ENCODE measurements at places on chromosomes 6 and 20.
A peak's percentile ranks its signal among the peaks of the same experiment; 100 is the strongest.

GRCh38 chr6:137877113-137877512 is 10.1 kb downstream of the TNFAIP3 start:
- peaks cover 21% of the 10 kb centered on the region for H3K36me3 ChIP-seq
- no peak for DNase-seq
- H3K4me3 ChIP-seq, result no peak overlapping the region
- no peak overlapping the region for H3K27ac ChIP-seq
- H3K4me1 ChIP-seq, result peaks cover 12% of the 10 kb centered on the region
- H3K27me3 ChIP-seq, result no peaks in the 10 kb centered on the region

DNA sequence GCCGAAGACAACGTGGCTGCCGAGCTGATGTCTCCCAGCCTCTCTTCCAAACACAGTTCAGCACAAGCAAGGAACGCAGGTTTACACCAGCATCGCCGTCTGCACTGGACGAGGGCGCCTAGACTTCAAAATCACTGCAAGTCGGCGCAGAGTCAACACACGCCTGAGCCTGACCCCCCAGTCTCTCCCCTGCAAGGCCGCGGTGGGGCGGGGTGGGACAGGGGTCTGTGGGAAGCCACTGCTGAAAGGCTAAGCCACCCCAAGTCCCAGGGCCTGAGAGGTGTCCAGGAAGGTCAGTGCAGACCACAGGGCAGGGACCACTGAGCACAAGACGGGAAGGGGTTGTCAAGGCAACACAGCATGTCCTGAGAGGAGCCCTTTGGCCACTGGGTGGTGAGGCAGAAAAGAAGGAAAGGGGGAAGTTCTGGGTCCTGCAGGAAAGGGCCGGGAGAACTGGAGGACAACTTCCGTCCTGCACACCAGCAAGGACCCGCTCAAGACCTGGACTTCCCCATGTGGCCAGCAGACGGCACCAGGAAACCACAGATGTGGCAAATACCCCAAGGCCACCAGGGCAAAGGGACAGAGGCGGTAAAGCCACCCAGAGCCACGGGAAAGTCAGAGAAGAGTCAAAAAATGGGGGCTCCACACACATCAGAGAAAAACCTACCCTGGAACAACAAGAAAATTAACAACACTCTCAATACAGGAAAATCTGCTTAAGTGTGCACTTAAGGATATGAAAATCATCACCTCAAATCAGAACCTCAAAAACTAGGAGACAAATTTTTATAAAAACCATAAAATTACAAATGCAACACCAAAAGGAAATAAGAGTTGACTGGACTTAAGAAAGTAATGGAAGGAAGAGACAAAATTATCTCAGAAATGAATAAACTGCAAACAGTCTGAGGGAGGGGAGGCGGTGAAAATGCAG is 84.8 kb downstream of the TAF4 start:
- no peaks in the 10 kb centered on the region for H3K27me3 ChIP-seq
- H3K27ac ChIP-seq, result no peak overlapping the region
- DNase-seq, result peak; percentile 20
- H3K4me3 ChIP-seq, result no peak overlapping the region
- no peaks in the 10 kb centered on the region for H3K36me3 ChIP-seq

DNA sequence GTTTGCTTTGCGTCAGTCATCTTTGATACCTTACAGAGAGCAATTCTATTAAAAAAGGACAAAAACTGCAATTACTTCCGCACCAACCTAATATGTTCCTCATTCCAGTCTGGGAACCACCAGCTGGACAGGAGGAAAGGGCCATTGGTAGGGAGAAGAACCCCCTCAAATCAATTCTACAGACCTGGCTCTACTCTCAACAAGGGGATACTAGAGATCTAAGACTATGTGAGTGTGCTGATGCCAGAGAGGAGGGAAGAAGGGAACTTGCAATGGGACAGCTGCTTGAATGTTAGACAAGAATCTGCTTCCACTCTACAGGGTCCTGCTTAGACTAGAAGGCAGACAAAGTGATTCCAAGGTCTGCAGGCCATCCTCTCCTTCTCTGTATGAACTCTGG is 13.3 kb downstream of the MRPS18A start:
- no peaks in the 10 kb centered on the region for H3K4me1 ChIP-seq
- H3K27me3 ChIP-seq, result no peaks in the 10 kb centered on the region

DNA sequence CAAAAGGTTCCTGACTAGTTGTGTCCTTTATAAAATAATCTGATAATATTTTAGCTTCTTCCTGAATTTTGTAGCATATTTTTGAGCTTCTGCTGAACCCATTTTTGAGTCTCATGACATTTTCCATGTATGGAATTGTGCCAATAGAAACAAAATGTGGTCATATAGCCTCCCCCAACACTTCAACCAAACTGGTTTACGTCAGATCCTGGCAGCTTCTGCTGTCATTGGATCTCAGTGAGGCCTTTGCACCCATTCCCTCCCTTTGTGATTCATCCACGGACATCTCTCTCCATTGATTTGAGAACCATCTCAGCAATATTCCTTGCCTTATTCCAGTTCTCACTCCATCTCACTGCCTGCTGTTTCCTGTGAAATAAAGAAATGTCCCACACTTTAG is 166.0 kb upstream of the PROKR2 start:
- H3K4me1 ChIP-seq, result no peaks in the 10 kb centered on the region
- H3K27me3 ChIP-seq, result peaks cover 6% of the 10 kb centered on the region
- H3K4me3 ChIP-seq, result no peak overlapping the region
- H3K36me3 ChIP-seq, result no peaks in the 10 kb centered on the region
- no peak overlapping the region for H3K27ac ChIP-seq

- DNase-seq, result no peak
- H3K4me1 ChIP-seq, result no peaks in the 10 kb centered on the region
- H3K4me3 ChIP-seq, result no peak overlapping the region
- no peak overlapping the region for H3K27ac ChIP-seq
- H3K27me3 ChIP-seq, result peaks cover 5% of the 10 kb centered on the region
Measured at GRCh38 chr20:40718982-40719729, 30.1 kb upstream of the MAFB start.

- no peaks in the 10 kb centered on the region for H3K27me3 ChIP-seq
- H3K27ac ChIP-seq, result peak overlapping the region; percentile 93
- H3K36me3 ChIP-seq, result no peaks in the 10 kb centered on the region
- no peak for DNase-seq
Measured at GRCh38 chr6:142155091-142155490, 8.0 kb downstream of the VTA1 start.

DNA sequence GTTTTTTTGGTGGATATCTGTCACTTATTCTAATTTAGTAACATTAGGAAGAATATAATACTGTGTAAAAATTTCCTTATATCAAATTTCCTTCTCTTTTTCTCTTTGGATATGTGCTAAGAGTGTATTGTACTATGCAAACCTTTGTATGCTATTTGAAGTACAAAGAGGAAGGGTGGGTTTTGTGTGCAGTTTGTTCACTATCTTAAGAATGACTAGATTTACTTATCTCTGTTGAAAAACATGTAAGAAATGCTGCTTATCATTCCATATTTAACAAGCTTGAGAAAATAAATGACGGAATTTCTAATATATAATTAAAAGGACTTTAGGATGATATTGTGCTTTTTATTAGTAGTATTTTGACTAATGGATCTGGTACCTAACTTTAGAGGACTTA is 13.1 kb downstream of the CD2AP start:
- H3K27ac ChIP-seq, result no peak overlapping the region
- H3K36me3 ChIP-seq, result no peaks in the 10 kb centered on the region
- no peaks in the 10 kb centered on the region for H3K27me3 ChIP-seq
- DNase-seq, result no peak

- no peak overlapping the region for H3K4me3 ChIP-seq
- no peak for DNase-seq
- no peaks in the 10 kb centered on the region for H3K27me3 ChIP-seq
Measured at GRCh38 chr20:57214948-57215347, 51.5 kb downstream of the BMP7 start.

GRCh38 chr6:22343864-22344263 is 47.0 kb upstream of the PRL start:
- no peaks in the 10 kb centered on the region for H3K36me3 ChIP-seq
- H3K27me3 ChIP-seq, result no peaks in the 10 kb centered on the region
- H3K4me3 ChIP-seq, result no peak overlapping the region
- H3K27ac ChIP-seq, result no peak overlapping the region

DNA sequence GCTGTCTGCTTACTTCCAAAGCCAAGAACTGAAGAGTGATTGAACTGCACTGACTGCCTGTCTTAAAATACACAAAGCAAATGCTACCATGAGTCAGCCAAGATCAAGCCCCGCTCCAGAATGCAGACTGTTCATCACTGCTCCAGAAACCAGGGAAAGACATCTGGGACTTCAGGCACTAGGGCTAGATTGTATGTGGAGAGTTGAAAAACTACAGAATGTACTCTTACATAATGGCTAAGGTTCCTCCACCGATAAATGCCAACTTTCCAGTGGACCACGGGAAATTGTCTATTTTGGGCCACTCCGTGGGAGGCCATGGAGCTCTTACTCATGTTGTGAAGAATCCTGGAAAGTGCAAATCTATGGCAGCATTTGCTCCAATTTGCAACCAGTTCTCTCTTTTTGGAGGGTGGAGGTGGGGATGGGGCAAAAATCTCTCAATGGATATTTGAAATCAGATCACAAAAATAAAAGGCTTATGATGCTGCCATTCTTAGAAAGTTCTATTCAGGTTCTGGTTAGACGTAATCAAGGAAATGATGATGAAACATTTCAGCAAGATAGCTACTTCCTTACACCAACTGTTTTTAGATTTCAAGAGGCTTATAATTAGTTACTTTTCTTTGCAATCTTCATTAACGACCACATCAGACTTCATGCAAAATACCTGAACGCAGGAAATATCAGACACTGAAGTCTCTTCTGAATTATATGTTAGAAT is 11.8 kb upstream of the CAP2 start:
- no peak for DNase-seq
- no peak overlapping the region for H3K27ac ChIP-seq
- no peak overlapping the region for H3K4me3 ChIP-seq
- H3K27me3 ChIP-seq, result no peaks in the 10 kb centered on the region
- H3K4me1 ChIP-seq, result no peaks in the 10 kb centered on the region
- H3K36me3 ChIP-seq, result no peaks in the 10 kb centered on the region

DNA sequence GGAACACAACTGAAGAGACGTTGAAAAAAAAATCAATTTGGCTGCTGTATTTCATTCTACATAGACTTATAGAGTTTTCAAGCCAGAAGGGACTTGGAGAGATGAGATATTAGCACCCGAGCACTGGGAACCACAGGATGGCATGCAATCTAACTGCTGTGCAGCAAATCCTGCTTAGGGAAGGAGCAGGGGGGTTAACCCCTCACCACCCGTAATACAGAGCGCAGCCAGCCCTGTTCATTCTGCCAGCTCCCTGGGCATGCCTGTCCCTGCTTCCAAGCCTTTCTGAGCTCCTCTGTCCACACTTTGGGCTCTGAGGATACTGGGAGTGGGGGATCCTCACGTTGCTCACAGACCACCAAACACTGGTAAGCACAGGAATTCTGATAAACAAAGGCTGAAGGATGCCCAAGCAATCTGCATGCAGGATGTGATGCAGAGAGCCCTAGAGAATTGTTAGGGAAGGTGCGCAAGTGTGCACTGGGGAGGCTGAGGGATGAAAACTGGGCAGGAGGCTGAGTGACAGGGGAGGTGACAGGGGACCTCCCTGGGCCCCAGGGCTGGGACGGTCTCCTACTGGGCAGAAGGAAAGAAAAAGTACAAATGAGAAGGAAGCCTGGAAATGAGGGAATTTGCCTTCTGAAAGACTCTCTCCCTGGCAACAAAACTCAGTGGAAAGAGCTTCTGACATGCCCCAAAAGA is 34.0 kb downstream of the CPNE5 start:
- H3K27ac ChIP-seq, result no peak overlapping the region
- H3K4me3 ChIP-seq, result no peak overlapping the region
- no peaks in the 10 kb centered on the region for H3K4me1 ChIP-seq
- H3K36me3 ChIP-seq, result no peaks in the 10 kb centered on the region

GRCh38 chr6:160277144-160277543 is 18.5 kb upstream of the SLC22A2 start:
- H3K4me1 ChIP-seq, result no peaks in the 10 kb centered on the region
- H3K36me3 ChIP-seq, result no peaks in the 10 kb centered on the region

Data from Panc1 (cell line).